BJ (cell line): ENCODE measurements at places on chromosomes 2 and 18.

- DNase-seq, result no peak
Observed at GRCh38 chr2:132949108-132949507, 279.1 kb upstream of the LYPD1 start.

GRCh38 chr18:62505669-62506494, 16.9 kb upstream of the ZCCHC2 start:
- DNase-seq, result no peak

DNA sequence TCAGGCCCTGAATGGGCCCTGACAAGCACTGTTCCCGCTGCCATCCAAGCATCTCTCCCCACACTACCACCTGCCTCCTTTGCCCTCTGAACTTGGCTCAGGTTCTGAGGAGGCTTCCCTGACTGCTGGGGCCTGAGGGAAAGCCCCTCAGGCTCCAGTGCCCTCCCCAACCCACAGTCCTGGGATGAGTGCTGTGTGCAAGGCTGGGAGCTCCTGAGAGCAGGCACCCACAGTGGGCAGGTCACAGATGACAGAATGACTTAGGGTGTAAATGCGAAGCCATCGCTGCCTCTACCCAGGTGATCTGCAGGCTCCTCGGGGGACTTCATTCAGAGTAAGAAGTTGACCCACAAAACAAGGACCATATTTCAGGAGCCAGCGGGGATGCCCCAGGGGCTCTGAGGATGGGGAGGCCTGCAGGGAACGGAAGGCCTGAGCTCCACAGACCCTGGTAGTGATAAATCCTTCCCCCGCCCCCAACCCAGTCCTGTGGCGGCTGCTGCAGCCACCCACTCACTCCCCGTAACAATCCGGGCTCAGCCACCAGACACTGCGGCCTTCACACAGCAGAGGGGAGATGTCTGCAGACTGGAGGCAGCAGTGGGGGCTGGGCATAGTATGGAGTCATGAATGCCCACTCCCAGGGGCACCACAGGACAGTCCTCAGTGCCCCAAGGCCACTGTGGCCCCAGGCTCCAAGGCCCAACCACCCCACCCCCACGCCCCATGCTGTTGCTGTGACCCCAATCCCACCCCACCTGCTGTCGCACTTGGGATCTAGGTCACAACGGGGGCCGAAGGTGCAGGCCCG, 8.9 kb downstream of the BIN1 start:
- no peak for DNase-seq

- DNase-seq, result no peak
Observed at GRCh38 chr2:58072102-58072501, 25.5 kb downstream of the VRK2 start.

DNA sequence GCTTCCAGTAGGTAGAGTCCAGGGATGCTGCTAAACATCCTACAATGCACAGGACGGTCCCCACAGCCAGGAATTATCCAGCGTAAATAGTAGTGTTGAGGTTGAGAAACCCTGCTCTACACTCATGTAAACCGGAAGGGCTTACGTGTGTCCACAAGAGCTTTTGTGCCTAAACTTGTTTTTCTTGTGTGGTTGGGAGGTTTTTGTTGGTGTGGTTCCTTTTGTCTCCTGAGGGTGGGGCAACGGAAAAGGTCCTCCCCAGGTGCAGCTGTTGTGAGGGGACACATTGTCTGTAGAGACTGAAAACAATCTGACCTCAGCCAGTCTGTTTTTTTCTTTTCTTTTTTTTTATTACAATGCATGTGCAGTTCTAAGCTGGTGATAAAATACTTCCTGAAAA, 72.7 kb upstream of the MGAT5 start:
- no peak for DNase-seq
